ENCODE measurements at places on chromosomes 12 and 14.

DNA sequence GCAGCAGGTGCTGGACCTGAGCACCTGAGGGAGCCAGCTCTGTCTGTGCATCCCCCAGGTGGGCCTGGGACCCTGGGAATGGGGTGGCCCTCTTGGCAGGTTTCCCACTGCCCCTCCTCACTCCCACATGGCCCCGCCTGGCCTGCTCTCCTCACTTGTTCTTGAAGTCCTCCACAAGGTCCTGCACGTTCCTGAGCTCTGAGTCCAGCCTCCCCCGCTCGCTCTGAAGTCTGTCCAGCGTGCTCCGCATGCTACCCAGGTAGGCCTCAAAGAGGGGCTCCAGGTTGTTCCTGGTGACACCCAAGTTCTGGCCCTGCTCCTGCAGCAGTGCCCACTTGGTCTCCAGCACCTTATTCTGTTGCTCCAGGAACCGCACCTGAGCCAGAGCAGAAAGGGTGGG lies 2.9 kb downstream of the KRT79 start:
- no peaks in the 10 kb centered on the region for H3K36me3 ChIP-seq
- DNase-seq = no peak
- no peak overlapping the region for H3K27ac ChIP-seq
- peaks cover 22% of the 10 kb centered on the region for H3K27me3 ChIP-seq
- H3K4me3 ChIP-seq = no peak overlapping the region

DNA sequence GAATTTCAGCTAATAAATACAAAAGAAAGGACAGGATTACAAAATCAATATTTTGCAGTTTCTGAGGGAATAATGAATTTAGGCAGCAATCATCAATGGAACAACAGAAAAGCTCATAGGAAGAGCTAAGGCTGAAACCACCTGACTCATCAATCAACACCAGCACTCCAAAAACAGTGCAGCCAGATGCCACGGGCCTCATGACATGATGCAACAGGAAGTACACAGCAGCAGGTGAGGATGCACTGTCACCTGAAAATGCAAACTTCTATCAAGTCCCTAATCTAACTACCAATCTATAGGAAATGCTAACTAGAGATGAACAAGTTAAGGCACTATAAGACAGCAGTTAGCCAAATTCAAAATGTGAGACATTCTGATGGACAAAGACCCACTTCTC lies 21.7 kb downstream of the GNS start:
- DNase-seq = peak; percentile 18
- H3K27ac ChIP-seq = peak overlapping the region; percentile 16
- H3K36me3 ChIP-seq = peaks cover 82% of the 10 kb centered on the region
- H3K27me3 ChIP-seq = no peaks in the 10 kb centered on the region
- H3K4me3 ChIP-seq = no peak overlapping the region
- peaks cover 23% of the 10 kb centered on the region for H3K4me1 ChIP-seq

GRCh38 chr12:59076622-59077021 lies 156.3 kb upstream of the LRIG3 start:
- no peak for DNase-seq
- peak overlapping the region; percentile 86 for H3K27ac ChIP-seq
- H3K4me1 ChIP-seq = peaks cover 46% of the 10 kb centered on the region
- no peak overlapping the region for H3K4me3 ChIP-seq

GRCh38 chr12:51874000-51874399 lies 13.9 kb upstream of the ANKRD33 start:
- H3K27ac ChIP-seq = no peak overlapping the region
- no peaks in the 10 kb centered on the region for H3K36me3 ChIP-seq
- no peak for DNase-seq
- no peaks in the 10 kb centered on the region for H3K27me3 ChIP-seq
- no peak overlapping the region for H3K4me3 ChIP-seq

DNA sequence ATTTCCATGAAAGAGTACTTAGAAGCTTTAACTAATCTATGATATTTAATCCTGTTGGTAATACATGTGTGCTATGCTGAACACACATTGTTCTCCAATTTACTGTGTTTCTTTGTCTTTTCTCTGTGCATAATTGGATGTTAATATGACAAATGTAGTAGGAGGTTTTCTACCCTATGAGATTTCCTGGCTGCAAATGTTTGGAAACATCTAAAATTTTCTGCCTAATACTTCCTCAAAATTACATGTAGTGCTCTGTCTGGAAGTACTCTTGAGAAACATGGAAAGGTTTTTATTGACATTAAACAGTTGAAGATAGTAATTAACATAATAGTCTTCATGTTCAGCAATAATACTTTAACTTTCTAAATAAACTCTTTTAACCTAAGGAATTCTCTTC lies 213.0 kb downstream of the KITLG start:
- H3K4me1 ChIP-seq = peaks cover 10% of the 10 kb centered on the region
- no peak overlapping the region for H3K27ac ChIP-seq
- no peaks in the 10 kb centered on the region for H3K27me3 ChIP-seq
- no peaks in the 10 kb centered on the region for H3K36me3 ChIP-seq
- DNase-seq = no peak

DNA sequence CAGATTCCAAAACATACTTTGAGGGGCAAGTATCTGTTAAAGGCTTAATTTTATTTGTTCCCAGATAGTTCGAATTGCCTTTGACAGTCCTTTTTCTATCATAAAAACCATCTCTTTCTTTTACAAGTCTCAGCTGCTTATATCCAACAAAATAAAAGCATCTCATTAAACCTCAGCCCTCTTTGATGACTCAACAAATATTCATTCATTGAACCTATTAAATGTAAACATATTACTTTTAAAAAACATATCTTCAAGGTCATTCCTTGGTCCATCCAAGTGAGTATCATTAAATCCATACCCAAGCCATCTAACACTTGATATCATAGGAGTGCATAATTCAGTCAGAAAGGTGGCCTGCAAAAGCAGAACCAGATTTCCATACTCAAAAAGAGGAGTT lies 154.6 kb upstream of the BCL2L14 start:
- no peaks in the 10 kb centered on the region for H3K4me1 ChIP-seq
- peaks cover 5% of the 10 kb centered on the region for H3K36me3 ChIP-seq
- H3K27me3 ChIP-seq = peaks cover 26% of the 10 kb centered on the region
- no peak for DNase-seq
- no peak overlapping the region for H3K4me3 ChIP-seq
- no peak overlapping the region for H3K27ac ChIP-seq

DNA sequence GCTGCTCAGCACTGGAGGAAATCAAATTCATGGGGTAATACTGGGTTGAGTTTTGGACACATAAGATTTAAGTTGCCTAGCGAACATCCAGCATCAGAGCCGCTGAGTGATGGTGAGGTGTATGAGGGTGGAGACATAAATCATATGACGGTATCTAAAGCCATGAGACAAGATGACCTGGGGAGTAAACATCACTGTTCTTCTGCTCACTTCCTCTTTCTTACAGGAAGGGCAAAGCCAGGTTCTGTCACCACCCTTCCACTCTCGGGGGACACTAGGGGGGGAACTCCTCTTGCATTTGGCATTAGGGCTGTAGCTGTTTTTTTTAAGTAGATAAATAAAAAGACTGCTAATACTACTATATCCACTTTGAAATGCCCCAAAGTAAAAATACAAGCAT lies 24.0 kb downstream of the PRDM4 start:
- H3K4me3 ChIP-seq = no peak overlapping the region
- no peak for DNase-seq
- H3K27ac ChIP-seq = no peak overlapping the region
- H3K4me1 ChIP-seq = no peaks in the 10 kb centered on the region

- peak; percentile 66 for DNase-seq
- H3K27ac ChIP-seq = peak overlapping the region; percentile 40
- H3K36me3 ChIP-seq = peaks cover 1% of the 10 kb centered on the region
- no peaks in the 10 kb centered on the region for H3K27me3 ChIP-seq
- peak overlapping the region; percentile 32 for H3K4me3 ChIP-seq
- H3K4me1 ChIP-seq = peaks cover 39% of the 10 kb centered on the region
These were observed 89.6 kb downstream of the SCARB1 start for GRCh38 chr12:124774054-124774461.

DNA sequence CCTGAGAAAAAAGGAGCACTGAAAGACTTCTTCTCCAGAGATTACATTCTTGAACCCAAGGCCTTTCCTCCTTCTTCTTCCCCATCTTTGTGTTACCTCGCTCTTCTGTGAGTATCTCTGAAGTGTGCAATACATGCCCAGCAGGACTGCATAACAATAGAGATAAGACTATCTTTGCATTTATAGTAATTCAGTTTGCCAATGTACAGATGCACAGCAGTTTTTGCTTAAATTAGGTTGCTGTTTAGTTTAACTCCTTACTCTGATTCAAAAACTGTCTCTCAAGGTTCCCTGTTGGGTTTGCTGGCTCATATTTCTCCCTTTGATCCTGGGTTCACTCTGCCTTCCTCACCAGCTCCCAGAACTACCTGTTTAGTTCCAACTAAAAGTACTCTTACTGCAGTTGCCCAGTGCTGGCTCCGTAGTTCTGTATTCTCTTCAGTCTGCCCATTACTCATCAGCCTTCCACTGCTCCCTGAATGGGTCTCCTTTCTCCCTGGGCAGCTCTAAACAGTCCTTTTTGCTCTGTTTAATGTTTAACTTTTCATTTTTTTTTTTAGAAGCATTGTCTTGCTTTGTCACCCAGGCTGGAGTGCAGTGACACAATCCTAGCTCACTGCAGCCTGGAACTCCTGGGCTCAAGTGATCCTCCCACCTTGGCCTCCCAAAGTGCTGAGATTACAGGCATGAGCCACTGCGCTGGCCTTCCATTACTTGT lies 180.6 kb upstream of the CAND1 start:
- H3K36me3 ChIP-seq = no peaks in the 10 kb centered on the region
- no peaks in the 10 kb centered on the region for H3K27me3 ChIP-seq
- H3K4me3 ChIP-seq = no peak overlapping the region
- H3K4me1 ChIP-seq = peaks cover 8% of the 10 kb centered on the region
- DNase-seq = no peak

DNA sequence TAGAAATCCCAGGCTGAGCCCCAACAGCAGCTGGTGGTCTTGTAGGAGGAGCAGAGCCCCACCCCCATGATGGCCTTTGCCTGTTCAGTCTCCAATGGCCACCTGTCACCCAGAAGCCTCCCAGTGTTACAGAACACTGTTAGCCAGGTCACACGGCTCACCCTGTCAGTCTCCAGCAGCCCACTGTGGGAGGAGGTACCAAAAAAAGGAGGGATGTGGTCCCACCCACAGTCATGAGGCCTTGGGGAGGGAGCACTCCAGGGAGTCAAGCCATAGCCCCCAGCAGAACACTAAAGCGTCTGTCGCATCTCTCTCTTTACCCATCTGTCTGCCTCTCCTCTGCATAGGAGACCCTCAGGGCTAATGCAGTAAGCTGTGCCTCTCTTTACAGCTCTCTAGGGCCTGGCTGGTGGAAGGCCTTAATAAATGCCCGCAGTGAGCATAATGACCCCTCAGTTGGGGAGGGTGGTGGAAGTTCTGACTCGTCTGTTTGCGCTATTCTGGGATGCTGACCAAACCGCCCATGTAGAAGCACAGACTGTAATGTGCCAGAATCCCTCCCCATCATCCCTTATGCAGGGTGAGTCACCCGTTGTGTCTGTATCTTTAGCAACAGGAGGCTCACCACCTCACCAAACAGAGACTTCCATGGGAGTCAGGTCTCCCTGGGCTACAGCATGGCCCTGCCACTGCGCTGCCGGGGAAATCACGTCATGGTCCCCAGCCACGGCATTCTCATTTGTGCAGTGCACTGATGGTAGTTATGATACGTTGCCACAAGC lies 14.6 kb downstream of the C14orf132 start:
- H3K4me1 ChIP-seq = peaks cover 5% of the 10 kb centered on the region
- peak; percentile 57 for DNase-seq
- H3K27ac ChIP-seq = no peak overlapping the region
- no peak overlapping the region for H3K4me3 ChIP-seq
- H3K27me3 ChIP-seq = peaks cover 26% of the 10 kb centered on the region

- no peak overlapping the region for H3K27ac ChIP-seq
- no peak for DNase-seq
- H3K4me3 ChIP-seq = no peak overlapping the region
These were observed 29.8 kb downstream of the LGMN start for GRCh38 chr14:92718664-92719063.

GRCh38 chr12:108080363-108080762 lies 48.7 kb upstream of the WSCD2 start:
- no peaks in the 10 kb centered on the region for H3K4me1 ChIP-seq
- H3K27me3 ChIP-seq = no peaks in the 10 kb centered on the region
- DNase-seq = no peak
- H3K36me3 ChIP-seq = no peaks in the 10 kb centered on the region

DNA sequence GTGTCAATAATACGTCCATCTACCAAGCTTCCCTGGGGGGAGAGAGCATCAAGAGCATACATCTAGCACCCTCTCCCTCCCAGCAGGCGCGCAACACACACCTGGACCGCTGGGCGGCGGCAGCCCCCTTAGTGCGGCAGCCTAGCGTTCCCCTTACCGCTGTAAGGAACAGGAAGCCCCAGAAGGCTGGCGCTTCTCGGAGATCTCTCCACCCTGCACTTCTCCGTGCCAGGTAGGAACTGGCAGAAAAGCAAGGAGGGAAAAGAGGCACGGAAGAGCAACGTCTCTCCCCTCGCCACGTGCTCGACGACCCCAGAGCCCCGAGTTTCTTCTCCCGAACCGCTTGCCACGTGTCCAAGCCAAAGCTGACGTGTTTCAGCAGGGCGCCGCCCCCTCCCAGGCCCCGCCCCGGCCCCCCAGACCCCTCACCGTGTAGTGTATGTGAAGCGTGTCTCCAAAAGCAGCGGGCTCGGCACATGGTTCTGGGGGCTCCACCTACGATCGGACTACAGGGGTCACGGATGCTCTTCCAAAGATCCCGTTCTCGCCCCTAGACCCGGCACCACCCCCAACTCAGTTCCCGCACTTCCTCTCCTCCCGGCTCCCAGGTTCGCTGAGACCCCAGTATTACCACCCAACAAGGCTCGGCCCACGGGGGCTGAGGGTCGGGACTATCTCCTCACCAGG lies 532 bp downstream of the FKBP11 start:
- no peaks in the 10 kb centered on the region for H3K27me3 ChIP-seq
- no peak overlapping the region for H3K27ac ChIP-seq
- peaks cover 83% of the 10 kb centered on the region for H3K36me3 ChIP-seq
- DNase-seq = no peak
- no peak overlapping the region for H3K4me3 ChIP-seq

DNA sequence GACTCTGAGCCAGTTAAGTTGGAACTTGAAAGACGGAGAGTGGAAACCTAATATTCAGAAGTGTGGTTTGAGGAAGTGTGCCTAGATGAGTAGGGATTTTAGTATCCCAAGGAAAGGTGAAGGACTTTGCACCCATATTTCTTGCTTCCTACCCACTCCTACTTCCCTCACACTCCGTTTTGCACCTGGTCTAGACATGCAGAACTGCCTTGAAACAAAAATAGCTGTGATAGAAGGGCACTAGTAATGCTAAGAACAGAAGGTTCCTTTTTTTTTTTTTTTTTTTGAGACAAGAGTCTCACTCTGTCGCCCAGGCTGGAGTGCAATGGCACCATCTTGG lies 732 bp upstream of the ARF3 start:
- H3K36me3 ChIP-seq = peaks cover 15% of the 10 kb centered on the region
- H3K27ac ChIP-seq = no peak overlapping the region
- H3K27me3 ChIP-seq = no peaks in the 10 kb centered on the region
- peaks cover 34% of the 10 kb centered on the region for H3K4me1 ChIP-seq
- no peak for DNase-seq
